Uterus (tissue), 4 donors: ENCODE measurements at places on chromosomes 2 and 18.

DNA sequence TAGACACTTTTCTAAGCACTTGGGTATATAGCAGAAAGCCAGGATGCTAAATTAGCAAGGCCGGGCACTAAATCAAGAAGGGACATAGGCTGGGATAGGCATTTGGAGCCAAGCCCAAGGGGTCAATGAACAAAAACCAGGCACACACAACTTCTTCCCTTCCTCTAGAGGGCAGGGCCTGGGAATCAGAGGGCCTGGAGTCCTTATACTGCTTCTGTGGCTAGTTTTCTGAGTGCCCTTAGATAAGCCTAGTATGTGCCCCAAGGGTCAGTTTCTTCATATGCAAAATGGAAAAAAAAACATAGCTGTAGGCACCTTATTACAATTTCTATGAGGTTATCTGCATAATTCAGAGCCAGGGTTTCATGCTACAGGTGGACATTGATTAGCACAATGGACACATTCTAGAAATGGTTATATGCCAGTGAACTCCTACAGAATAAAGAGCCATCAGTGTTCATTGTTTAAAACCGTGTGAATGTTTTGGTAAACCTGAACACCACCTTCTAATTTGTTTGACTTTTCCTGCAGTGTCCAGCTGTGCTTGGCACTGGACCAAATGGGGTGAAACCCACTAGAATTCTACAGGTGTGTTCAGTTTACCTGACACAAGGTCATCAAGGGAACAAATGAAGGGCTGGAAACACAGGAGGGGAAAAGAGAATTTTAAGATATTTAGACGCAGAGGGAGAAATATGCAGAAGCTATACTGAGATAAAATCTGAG, 49.6 kb downstream of the PAX8 start:
- DNase-seq = no peak

DNA sequence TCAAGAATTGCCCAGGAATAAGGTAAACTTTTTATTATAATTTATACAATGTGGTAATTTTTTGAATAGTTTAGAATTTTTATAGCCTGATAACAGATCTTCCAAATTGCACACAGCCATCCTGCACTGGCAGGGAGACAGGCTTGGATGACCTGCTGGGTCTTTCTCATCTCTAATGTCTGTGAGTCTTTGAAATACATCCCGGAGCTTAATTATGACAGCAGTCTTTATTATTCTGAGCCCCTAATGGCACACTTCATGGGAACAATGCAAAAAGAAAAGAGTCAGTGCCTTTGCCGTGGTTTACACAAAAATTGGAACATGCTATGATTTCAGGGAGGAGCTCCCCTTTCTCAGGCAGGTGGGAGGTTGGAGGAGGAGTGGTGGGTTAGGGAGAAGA, 71.0 kb downstream of the TMEM182 start:
- no peak for DNase-seq

GRCh38 chr2:217652761-217653639, 349.8 kb downstream of the TNS1 start:
- peak; percentile 71 for DNase-seq

DNA sequence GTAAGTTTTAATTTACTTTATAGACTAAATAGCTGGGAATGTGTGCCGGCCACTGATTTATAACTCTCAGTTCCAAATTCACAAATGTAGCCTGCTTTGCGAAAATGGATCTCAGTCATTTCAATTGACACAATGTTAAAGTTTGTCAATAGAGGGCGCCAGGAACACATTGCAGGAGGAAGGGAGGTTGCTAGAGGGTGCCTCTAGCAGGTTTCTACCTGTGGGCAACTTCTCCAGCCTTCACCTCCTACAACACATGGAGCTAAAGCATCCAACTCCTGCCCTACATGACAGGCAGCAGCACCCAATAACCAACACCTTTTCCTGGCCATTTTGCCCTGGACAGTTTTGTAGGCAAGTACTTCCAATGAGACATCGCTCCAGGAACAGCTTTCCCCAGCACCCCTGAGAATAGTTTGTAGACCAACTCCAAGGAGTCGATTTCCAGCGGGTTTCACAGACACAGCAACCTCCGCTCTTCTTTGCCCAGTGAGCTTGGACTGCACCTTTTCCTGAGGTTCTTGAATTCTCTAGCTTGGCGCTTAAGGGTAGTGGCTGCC, 784.8 kb upstream of the CDH2 start:
- DNase-seq = no peak

- DNase-seq = no peak
Observed at GRCh38 chr2:227932001-227932400, 60.6 kb downstream of the DAW1 start.

GRCh38 chr2:45315861-45316260, 295.2 kb downstream of the SRBD1 start:
- peak; percentile 29 for DNase-seq

- no peak for DNase-seq
Observed at GRCh38 chr18:13568443-13569392, 157.6 kb downstream of the FAM210A start.

DNA sequence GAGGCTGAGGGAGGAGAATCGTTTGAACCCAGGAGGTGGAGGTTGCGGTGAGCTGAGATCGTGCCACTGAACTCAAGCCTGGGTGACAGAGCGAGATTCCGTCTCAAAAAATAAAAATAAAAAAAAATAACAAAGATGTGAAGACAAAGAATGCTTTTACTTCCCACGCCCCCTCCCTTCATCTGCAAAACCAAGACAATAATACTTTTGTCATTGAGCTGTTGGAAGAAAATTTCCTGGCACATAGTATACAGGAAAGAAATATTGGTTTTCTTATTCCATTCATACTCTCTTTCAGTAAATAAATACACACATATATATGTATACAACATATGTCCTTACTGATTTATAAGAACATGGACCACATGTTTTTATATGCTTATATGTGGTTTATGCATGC, 12.2 kb downstream of the GREB1 start:
- no peak for DNase-seq

DNA sequence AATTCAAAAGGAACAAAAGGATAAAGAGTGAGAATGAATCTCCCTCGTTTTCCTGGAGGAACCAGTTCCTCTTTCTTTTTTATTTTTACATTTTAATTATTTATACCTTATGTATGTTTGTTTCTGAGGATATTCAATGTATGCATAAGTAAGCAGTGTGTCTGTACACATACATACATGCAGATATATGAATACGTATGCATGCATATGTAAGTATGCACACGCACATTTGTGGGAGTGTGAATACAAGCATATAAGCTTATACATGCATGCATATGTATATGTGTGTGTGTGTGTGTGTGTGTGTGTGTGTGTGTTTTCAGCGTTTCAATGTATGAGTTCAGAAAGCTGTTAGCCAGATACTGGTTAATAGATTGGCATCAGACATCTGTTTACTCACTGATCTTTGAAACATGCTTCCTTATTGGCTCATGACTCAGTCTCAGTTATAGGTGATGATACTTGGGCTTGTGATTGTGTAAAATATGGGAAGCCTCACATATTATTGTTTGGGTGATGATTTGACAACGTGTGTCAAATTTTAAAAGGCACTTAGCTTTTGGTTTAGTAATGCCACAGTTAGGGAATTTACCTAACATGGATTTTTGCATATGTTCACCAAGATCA, 279.7 kb upstream of the TRIB2 start:
- DNase-seq = no peak
